Small intestine (tissue), 16 donors: ENCODE measurements at places on chromosomes 7 and 10. TPM values are rescaled to one million over a fixed set of nuclear protein-coding genes. Genes with fewer than 3 reads are reported as not detected.

The CRYGN gene
- 0.06 TPM for polyA plus RNA-seq

The C10orf90 gene
- polyA plus RNA-seq = not detected

The FRMPD2 gene
- polyA plus RNA-seq = not detected

The ALKBH4 gene
- 10.0 TPM for polyA plus RNA-seq

The CCDC3 gene
- 0.22 TPM for polyA plus RNA-seq

The IFIT1B gene
- polyA plus RNA-seq = not detected
